ENCODE measurements at places on chromosomes 1 and 21. TPM values are rescaled to one million over a fixed set of nuclear protein-coding genes. Genes with fewer than 3 reads are reported as not detected.

Gene HEATR1
- total RNA-seq: 34.4 TPM

Gene C1orf167
- 6.8 TPM for total RNA-seq

Gene SETSIP
- not detected for total RNA-seq

Gene ADORA3
- 0.52 TPM for total RNA-seq

Gene FCRL4
- total RNA-seq: not detected

Gene MSH4
- 1.0 TPM for total RNA-seq

Gene SPRR5
- not detected for total RNA-seq

Gene VHLL
- total RNA-seq: not detected

Gene SHISAL2A
- total RNA-seq: 0.52 TPM
